ENCODE measurements at places on chromosomes 7 and 10. TPM values are rescaled to one million over a fixed set of nuclear protein-coding genes. Genes with fewer than 3 reads are reported as not detected.

- no peak for DNase-seq
These were observed 59.8 kb upstream of the PTN start for GRCh38 chr7:137403353-137403695.

DNA sequence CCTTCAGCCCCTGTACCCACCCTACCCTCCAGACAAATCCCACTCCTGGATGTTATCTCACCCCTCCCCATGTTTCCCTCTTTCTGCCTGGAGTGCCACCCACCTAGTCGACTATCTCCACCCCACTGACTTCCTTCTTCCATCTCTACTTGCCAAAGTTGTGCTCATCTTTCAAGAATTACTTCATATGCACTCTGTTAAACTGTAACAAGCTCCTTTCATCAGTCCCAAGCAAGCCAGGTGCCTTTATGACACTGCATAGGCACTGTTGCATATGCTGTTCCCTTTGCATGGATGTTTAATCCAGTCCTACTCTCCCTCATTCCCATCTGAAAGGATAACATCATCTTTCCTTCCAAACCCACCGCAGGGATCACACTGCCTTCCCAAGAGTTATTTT lies 8.9 kb upstream of the CDK1 start:
- DNase-seq: no peak

DNA sequence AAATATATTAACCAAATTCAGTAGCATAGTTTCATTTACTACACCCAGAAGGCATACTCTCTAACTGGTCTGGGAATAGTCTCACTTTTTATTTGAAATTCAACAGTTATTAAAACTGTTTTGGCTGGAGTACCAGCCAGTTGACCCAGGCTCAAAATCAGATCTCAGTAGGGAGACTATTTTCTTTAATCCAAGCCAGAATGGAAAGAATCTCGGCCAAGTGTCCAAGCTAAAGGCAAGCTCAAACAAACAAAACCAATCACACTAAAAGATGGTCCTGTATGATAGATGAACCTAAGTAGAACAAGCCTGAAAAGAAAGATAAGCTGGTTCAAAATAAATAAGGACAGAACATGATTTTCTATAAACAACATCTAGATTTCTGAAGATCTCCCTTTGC lies 259.6 kb upstream of the POM121L12 start:
- DNase-seq: no peak

DNA sequence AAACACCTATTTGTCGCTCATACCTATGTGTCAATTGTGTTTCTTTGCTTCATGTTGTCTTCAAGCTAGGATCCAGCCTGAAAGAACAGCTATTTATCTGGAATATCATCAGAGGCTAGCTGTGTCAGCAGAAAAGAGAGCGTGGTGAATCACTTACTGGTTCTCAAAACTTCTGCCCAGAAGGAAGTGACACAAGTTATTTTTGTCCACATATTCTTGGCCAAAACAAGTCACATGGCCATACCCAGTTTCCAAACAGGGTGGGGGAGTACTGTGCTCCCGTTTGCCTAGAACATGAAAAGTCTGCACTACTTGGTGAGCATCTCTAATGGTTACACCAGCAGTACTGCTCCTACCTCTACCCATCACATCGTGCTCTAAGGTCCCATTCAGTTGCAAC lies 160.9 kb upstream of the CSTF2T start:
- DNase-seq: no peak

DOCK1 gene
- 60.7 TPM for total RNA-seq

DNA sequence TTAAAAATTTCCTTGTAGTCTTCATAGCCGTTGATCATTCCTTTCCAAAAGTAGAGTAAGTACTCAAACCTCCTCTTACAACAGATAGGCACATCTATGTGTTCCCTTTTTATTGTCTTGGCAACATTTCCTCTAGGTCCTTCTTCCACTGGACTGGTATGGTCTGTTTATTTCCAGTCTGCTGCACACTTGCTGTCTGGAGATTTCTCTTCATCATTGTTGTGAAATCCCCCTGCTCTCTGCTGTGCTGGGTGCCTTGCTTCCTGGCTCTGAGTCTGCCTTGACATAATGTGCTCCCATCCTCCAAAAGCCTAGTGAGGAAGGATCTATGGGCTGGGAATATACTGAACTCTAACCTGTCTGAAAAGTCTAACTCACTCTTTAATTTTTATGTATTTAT lies 545.3 kb upstream of the VSTM2A start:
- no peak for DNase-seq

DNA sequence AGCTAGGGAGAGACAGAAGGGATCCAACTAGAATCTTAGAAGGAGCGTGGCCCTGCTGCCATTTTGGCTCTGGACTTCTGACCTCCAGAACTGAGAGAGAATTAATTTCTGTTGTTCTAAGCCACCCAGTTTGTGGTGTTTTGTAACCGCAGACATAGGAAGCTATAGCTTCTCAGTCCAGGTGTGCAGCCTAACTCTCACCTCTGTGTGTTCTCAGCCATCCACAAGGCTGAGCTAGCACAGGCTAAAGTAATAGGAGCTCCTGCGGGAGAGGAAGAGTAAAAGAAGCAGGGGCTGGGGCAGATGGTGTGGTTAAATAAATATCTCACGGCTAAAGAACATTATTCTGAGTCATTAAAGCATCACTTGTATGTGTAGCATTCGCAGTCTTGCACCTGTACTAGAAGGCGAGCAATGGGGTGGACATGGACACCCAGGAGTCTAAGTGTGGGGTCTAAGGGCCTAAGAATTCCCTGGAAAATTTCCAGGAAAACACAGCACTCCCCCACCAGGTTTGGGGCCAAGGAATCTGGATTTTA lies 94.1 kb downstream of the AOAH start:
- no peak for DNase-seq
